Left lung (tissue), 14 donors: ENCODE measurements at places on chromosomes 4 and X. TPM values are rescaled to one million over a fixed set of nuclear protein-coding genes. Genes with fewer than 3 reads are reported as not detected.

Gene PABPC1L2B
- total RNA-seq: not detected

DNA sequence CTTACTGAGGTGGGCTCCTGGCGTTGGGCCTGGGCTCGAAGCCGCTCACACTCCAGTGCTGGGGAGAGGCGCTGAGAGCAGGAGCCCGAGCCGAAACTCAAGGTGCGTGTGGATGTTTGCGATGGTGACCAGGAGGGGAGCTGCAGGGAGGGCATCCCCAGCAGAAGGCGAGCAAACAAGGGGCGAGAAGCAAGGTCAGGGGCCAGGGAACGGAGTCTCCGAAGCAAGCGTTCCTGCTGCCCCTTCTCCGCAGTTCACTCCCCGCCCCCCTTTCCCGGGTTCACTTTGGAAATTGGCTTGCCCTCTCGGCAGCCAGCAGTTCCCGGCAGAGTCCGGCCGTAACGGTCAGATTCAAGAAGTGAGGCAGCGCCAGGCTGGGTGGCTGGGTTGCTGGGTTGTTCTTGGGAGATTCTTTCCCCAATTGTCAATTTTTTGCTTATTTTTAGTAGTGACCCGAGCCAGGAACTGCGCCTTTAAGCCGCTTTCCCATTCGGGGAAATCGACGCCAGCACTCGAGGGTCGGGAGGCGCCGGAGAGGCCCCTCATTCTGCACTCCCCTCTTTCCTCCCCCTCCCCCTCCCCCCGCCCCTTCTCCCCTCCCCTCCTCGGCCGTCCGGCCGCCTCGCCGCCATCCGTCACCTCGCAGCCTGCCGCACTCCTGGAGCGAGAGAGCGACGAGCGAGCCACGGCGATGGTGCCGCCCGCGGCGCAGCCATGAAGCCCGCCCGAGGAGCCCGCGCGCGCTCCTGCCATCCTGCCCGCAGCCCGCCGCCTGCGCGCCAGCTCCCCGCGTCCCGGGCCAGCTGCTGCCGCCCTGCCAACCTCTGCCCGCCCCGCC lies at the start of gene FRMPD3:
Gene FRMPD3, plus strand, starts transcription at position 655 of the 838 bp plus-strand sequence. CDS start 76,937 bp downstream, outside the sequence.
- H3K4me1 ChIP-seq: no peaks in the 10 kb centered on the region
- H3K27ac ChIP-seq: no peak within 1 kb of the TSS
- H3K36me3 ChIP-seq: no peaks in the 10 kb centered on the region
- peak within 1 kb of the TSS; percentile 7 for H3K4me3 ChIP-seq

DNA sequence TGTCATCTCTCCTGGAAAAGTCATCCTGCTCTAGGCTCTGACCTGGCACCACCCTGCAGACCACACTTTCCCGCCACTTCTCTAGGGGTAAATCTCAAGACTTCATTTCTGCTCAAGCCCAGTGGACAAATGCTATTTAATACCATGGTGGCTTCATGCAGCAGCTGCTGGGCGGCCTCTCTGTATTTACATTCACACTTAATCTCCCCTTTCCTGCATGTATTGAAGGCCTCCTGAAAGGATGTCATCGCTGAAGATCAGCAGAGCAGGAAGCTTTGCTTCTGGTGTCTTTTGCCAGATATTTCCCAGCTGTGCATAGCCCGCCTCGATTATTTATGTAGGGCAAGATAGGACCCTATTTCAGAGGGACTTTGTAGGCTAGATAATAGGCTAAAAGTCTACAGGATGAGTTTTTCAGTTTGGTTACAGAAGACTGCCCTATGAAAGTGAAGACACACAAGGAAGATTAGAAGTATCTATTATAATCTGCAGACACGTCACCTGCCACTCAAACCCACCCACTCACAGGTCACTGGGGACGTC lies 17.2 kb downstream of the PROM1 start:
- H3K4me1 ChIP-seq: no peaks in the 10 kb centered on the region
- H3K36me3 ChIP-seq: no peaks in the 10 kb centered on the region
- H3K4me3 ChIP-seq: no peak overlapping the region
- DNase-seq: peak; percentile 73
- H3K27ac ChIP-seq: no peak overlapping the region
- no peaks in the 10 kb centered on the region for H3K27me3 ChIP-seq

DNA sequence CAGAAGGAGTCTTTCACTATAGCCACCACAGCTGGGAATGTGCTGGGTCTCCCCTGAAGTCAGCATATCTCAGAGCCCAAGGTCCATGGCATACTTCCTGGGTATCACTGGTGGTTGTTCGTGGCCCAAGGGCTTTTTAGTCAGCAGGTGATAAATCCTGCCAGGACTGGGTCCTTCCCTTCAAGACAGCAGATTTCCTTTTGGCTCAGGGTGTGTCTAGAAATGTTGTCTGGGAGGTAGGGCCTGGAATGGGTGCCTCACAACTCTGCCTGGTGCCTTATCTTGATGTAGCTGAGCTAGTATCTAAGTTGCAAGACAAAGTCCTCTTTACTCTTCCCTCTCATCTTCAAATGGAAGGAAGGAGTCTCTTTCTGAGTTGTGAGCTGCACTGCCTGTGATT lies 102.4 kb upstream of the TMLHE start:
- no peaks in the 10 kb centered on the region for H3K27me3 ChIP-seq
- no peak overlapping the region for H3K4me3 ChIP-seq
- no peak for DNase-seq
- no peaks in the 10 kb centered on the region for H3K36me3 ChIP-seq

Gene CAPN6
- total RNA-seq: 3.8 TPM
